Hematopoietic multipotent progenitor cell treated with erythropoietin and hydrocortisone succinate and interleukin-3 and kit ligand, for 4 days (in vitro differentiated cells): ENCODE measurements at places on chromosomes 7 and 10.

GRCh38 chr10:108496106-108496505 is 1331.6 kb upstream of the SORCS1 start:
- DNase-seq, result no peak

- no peak for DNase-seq
Observed at GRCh38 chr10:131162866-131163843, 148.4 kb downstream of the TCERG1L start.

DNA sequence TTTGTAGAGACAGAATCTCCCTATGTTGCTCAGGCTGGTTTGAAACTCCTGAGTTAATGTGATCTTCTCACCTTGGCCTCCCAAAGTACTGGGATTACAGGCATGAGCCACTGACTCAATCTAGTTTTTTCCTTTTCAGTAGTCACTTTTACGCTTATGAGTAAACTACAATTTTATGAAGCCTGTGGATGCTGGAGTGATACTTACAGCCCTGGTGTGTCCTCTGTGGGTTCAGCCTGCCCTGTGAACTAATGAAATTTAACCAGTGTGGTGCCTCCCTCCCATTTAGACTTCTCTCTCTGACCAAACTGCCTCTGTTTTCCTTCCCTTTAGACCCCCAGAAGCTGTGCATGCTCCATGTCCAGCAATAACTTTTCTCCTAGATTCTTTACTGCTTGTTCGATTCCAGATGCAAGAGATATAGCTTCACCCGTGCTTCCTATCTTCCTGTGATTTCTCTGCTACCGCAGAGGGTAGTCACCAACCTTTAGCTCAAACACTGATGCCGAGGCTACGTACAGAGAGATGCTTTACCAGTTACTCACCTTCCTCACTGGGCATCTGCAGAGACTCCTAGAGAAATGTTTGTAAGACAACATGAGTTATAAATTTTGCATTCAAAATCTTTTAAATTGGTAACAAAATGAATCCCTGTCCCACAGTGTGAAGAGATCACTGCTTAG is 90.8 kb downstream of the KIAA1217 start:
- DNase-seq, result no peak

- DNase-seq, result no peak
Observed at GRCh38 chr10:82826132-82826531, 951.1 kb downstream of the NRG3 start.

DNA sequence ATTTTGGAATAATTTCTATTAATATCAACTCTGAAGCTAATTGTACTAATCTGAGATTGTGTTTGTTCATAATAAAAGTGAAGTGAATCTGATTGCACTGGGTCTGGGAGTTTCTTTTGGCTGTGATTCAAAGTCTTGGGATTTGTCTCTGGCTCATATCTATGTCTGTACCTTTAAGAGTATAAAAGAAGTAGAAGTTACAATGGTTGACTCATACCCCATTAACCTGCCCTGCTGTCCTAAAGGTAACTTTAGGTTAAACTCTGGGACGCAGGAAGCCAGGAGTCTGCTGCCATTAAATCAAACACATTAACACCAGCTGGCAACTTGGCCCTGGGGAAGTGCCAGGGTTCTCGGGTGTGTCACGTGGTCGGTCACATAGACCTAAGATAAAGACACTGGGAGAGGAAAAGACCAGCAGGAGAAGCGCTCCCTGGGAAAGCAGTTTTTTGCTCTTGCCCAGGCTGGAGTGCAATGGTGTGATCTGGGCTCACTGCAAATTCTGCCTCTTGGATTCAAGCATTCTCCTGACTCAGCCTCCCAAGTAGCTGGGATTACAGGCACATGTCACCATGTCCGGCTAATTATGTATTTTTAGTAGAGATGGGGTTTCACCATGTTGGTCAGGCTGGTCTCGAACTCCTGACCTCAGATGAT is 17.8 kb downstream of the SCD start:
- DNase-seq, result peak; percentile 74

DNA sequence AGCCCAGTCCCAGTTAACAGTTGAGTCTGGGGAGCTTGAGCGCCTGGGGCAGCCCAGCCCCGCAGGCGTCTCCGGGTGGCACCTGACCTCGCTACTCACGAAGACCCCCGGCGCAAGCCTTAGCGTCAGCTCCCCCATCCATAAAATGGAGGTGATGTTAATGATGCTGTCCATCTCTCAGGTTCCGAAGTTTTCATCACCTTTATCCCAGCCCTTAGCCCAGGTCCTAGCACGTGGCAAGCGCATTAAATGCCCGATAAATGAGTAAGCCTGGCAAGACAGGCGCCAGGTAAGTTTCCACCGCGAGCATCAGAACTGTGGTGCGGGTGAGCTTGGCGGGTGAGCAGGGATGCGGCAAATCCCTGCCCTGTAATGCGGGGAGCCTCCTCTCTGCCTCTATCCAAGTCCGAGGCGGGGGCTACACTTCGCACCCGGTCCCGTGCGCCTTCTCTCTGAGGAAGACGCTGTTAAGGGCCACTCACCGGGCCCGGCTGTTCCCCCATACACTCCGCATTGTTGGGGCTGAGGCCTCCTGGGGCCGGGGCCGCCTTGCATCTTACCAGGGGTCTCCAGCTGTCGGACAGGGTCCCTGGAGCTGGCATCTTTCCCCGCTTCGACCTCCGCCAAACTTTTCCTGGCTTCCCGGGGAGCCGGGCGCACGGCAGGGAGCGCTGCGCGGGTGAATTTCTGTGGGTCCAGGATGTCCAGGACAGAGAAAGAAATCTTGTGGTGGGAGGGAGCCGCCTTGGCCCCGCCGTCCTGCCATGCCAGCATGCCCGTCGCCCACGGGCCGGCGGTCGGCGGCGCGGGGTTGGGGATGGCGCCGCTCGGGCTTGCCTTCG is 444 bp downstream of the NKX1-2 start:
- DNase-seq, result no peak

DNA sequence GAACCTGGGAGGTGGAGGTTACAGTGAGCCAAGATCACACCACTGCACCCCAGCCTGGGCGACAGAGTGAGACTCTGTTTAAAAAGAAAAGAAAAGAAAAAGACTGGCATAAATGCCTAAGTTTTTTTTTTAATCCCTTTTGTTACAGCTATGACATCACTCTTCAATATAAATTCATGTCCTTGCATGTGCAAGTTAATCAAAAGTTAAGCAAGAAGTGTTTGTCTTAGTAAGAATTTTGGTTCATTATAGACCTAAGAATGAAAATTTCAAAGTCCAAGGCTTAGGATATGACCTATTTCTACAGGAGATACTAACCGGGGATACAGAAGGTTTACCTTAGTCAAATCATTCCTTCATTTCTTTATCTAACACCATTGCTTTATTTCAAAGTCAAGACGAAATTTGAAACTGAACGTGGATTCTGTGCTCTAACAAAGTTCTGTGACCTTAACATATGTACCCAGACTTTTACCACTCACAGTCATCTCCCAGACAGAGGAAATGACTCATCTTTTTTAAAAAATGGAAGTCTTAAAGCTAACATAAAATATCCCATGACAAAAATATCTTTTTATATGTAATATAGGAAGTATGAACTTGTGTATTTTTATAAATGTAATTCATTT is 29.3 kb upstream of the ITGB8 start:
- DNase-seq, result peak; percentile 69

DNA sequence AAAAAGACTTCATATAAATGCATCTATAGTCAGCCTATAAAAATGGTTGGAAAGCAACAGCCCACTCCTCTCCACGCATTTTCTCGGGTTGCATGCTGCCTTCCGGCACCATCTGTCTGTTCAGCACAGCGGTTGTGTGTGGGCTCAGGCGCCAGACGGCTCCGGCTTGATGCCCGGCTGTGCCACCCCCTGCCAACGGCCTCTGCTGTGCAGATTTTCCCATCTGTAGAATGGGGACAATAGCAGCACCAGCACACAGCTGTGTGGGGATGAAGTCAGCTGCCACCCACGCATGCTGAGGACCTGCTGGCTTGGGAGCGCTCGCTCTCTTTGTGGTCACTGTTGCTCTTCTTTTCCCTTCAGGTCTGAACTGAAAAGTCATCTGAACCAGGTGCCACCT is 19.5 kb downstream of the PRKAG2 start:
- no peak for DNase-seq

DNA sequence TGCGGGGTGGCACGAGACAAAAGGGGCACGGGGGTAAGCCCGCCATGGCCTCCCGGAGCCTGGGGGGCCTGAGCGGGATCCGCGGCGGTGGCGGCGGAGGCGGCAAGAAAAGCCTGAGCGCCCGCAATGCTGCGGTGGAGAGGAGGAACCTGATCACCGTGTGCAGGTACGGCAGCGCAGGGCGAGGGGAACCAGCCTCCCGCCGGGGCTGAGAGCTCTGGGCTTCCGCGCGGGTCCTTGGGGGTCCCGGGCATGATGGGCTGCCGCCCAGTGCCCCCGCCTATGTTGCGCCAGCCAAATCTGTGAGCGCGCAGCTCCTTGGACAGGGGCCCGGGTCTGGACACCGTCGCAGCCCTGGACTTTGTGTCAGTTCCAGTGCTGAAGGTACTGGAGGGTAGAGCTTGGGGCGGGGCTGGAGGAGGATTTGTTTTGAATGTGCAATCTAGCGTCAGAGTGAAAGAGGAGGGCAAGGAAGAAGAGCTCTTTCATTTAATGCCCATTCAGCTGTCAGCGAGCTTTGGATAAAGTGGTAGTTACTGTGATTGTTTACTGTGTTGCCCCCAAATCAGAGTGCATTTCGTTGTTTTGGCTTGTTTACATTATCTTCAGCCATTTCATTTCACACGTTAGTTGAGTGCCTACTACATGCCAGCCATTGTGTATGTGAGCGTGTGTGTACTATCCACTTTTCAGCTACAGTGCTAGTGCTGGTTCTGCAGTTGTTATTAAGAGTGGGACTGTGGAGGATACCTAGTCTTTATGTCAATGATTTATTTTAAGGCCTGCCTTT is 777 bp downstream of the RUNDC3B start:
- peak; percentile 36 for DNase-seq

GRCh38 chr7:28598586-28598985 is 186.3 kb downstream of the CREB5 start:
- no peak for DNase-seq

DNA sequence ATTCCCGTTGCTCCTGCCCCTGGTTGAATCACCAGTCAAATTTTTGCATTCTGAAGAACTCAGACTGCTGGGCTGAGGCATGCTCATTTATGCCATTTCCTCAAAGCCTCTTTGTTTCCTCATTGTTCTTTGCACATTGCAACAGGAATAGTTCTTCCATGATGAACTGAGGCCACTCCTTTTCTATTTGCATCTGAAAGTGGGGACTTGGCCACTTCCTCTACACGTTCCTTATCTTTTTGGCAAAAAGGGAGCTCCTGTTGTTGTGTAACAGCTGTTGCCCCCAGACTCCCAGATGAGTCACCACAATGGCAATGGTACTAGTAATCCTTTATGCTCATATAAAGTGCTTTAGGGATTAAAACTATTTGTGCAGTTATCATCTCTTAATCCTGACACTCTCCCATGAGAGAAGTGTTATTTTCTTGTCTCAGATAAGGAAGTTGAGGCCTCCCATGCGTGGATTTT is 20.1 kb upstream of the ITPRID1 start:
- peak; percentile 3 for DNase-seq

DNA sequence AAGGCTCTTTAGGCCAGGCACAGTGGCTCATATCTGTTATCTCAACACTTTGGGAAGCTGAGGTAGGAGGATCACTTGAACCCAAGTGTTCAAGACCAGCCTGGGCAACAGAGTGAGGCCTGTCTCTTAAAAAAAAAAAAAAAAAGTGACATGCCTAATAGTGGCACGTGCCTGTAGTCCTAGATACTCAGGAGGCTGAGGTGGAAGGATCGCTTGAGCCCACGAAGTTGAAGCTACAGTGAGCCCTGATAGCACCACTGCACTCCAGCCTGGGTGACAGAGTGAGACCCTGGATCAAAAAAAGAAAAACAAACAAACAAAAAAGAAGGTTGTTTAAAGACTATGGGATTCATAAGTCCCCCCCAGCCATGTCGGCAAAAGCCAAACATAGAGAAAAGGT is 42.2 kb upstream of the NRF1 start:
- no peak for DNase-seq

- DNase-seq, result no peak
Observed at GRCh38 chr7:137025469-137026175, 157.2 kb downstream of the CHRM2 start.

- no peak for DNase-seq
Observed at GRCh38 chr10:80465451-80465835, 11.3 kb downstream of the TSPAN14 start.

GRCh38 chr10:78331391-78331922 is 297.8 kb downstream of the RPS24 start:
- no peak for DNase-seq

DNA sequence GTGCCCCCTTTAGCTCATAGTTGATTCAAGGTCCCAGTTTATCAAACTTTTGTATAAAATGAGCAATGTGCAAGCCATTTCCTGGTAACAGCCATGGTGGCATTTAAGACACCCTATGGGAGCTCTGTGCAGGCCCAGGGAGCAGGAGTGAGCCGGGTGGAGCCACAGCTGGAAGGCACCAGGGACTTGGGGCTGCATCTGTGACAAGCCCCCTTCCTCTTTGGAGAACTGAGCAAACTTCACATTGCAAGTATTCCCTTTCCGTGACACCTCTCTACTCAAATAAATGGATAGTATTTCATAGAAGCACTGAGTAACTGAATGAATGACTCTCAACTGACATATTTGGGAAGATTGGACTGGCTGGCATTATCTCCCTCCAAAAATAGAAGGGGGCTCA is 558.7 kb upstream of the FOXK1 start:
- DNase-seq, result no peak

DNA sequence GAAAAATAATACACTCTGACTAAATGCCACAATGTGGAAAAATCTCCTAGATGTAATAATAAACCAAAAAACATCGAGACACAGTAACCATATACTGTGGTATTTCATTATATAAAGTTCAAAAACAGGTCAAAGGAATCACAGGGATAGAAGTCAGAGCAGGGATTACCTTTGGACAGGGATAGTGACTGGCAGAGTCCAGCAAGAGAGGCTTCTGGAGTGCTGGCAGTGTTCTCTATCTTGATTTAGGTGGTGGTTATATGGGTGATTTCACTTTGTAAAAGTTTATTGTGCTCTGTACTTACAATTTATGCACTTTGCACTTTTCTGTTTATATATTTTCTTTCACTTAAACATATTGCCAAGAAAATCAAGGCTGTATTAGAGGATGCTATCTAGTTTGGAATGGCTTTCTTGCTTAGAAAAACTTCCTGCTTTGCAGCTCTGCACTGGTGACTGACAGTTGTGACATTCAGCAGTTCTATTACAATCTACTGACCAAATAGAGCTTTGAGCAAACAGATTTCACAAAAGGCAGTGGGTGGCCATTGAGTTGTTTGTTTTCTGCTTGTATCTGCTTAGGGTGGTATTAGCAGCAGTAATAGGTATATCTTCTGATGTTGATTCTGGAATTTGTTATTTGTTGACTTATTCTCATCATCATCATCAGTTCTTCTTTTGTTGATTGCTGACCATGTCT is 263.6 kb upstream of the LRGUK start:
- DNase-seq, result no peak
